ENCODE measurements at places on chromosomes 5 and 9.
A peak's percentile ranks its signal among the peaks of the same experiment; 100 is the strongest.

- no peak for DNase-seq
Measured at GRCh38 chr9:129280623-129281271, 102.7 kb upstream of the IER5L start.

- DNase-seq = no peak
Measured at GRCh38 chr5:151461312-151461711, 13.9 kb downstream of the SLC36A1 start.

DNA sequence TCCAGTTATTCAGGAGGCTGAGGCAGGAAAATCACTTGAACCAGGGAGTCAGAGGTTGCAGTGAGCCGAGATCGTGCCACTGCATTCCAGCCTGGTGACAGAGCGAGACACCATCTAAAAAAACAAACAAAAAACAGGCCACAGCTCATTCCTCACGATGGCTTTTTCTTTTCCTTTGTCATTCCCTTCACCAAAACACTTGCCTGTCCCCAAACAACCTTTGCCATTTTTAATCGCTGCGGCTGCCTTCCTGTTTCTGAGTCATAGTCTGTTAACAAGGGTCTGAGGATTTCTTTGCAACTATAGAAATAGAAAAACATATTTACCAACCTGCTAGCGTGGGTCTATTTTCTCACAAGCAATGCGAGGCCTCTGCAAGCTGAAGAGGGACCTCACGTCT lies 123.0 kb upstream of the FSTL4 start:
- DNase-seq = no peak

- no peak for DNase-seq
Measured at GRCh38 chr5:58545912-58546311, 37.0 kb upstream of the RAB3C start.

DNA sequence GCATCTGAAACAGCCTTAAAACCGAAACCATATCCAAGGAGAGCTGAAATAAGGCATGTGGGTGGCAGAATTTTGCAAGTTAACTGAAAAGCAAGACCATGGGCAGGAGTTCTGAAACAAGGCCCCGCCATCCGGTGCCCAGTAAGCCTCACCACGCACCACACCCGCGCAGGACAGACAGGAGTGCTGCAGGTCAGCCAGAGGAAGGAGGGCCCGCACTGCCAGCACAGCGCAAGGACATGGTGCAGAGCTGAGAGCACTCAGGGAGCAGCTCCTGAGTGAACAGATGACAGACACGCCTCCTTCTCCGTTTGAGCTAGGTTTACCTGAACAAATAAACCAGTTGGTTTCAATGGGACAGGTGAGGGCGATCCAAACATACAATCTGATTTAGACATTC lies 16.5 kb upstream of the ISCA1 start:
- DNase-seq = no peak

- DNase-seq = no peak
Measured at GRCh38 chr9:94577571-94577970, 16.1 kb downstream of the FBP2 start.

- no peak for DNase-seq
Measured at GRCh38 chr5:82861701-82862100, 215.5 kb downstream of the TMEM167A start.

GRCh38 chr5:111532886-111533582 lies 20.7 kb upstream of the STARD4 start:
- DNase-seq = no peak

DNA sequence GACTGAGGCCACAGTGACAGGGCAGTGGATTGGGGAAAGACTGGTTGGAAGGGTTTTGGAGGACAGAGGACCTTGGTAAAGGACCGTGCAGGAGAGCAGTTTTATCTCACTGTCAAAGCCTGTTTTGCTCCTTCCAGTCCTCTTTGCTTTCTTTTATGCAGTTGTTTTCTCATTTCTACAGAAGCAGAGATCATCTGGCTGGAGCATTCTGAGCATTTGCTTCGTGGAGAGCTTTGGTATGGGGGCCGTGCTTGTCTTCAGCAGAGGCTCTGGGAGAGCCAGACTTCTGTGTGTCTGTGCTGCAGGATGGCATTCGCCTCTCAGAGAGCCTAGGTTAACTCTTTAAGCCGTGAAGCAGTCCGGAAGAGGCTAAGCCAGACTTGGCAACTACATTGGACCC lies 171.8 kb upstream of the TUT7 start:
- DNase-seq = no peak

- DNase-seq = no peak
Measured at GRCh38 chr5:9421884-9422283, 124.0 kb downstream of the SEMA5A start.

GRCh38 chr9:125409637-125410521 lies 148.3 kb downstream of the GAPVD1 start:
- no peak for DNase-seq

GRCh38 chr9:5951686-5952211 lies 61.1 kb downstream of the MLANA start:
- no peak for DNase-seq

GRCh38 chr5:149497357-149497756 lies 53.9 kb downstream of the CSNK1A1 start:
- DNase-seq = no peak

- DNase-seq = peak; percentile 48
Measured at GRCh38 chr9:136204838-136205706, at the start of gene LHX3. TSS of gene LHX3 (minus strand) at chr9:136205128. CDS start at chr9:136205012, 116 bp downstream.

DNA sequence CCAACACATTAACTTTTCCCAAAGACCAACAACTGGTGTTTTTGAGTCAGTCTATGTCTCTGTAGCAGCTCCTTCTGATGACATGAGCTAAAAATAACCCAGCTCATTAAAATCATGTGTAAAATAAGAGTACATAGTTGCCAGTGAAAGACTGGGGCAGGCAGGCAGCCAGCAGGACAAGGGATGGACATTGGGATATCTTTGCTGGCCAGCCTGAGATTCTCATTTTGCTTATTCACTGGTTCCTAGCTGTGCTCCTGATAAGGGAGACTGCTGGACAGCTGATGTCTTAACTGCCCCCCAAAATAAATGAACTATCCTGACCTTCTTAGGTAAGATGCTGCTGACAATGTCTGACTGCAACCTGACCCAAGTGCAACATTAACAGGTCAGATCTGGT lies 33.9 kb downstream of the EPB41L4B start:
- DNase-seq = no peak

GRCh38 chr5:124410539-124411488 lies 335.6 kb downstream of the ZNF608 start:
- DNase-seq = no peak

DNA sequence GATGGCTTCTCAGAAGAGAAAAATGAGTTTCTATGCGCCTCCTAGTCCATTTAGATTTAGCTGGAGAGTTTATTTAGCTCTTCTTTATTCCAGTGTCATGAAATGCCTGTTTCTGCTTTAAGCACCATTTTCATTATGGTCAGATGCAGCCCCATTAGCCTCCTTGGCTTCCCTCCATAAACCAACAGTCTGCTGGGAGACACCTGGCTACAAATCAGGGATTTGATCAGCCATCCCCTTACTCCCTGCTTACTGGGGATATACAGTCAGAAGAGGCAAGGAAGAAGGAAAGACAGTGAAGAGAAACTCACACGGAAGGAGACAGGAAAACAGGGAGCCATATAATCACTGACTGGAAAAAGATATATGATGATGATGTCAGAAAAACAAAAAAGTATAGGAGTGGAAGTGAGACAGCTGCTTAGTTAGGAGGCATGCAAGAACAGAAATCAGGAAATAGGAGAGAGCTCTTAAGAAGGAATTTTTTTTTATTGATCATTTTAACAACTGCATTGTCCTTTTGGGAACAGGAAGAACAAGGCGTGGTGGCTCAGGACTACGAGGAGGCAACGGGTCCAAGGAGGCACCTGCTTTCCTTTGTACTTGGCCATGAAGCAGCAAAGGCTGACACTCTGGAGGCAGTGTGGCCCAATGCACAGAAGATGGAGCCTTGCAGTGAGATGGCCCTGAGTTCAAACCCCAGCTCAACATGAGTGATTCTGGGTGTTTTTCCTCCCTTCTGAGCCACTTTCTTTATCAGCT lies 56.1 kb downstream of the MED27 start:
- no peak for DNase-seq

- DNase-seq = no peak
Measured at GRCh38 chr9:110153431-110153830, 54.5 kb downstream of the C9orf152 start.

GRCh38 chr9:111427186-111427585 lies 57.0 kb downstream of the ECPAS start:
- no peak for DNase-seq

DNA sequence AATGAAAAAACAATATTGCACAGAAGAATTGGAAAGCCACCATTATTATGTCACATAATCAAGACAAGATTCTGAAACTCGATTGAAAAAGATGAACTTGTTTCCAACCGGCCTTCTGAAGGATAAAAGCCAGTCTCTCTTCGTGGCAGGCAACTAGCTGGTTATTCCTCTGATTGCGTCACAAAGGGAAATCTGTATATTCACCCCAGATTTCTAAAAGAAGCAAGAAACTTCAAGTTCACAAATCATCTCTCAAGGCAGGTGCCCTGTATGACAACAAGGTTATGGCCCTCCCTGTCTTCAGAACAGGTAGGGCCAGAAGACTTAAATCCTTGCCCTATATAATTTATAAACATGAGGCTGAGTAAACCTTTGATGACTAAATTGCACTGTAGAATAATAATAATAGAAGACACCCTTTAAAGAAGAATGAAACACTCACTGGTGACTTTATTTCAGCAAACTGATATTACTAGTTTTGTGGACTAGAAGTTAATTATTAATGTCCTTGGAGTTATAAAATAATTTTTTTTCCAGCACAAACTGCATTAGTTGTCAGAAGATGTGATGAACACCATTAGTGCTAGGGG lies 2.9 kb upstream of the KLF4 start:
- DNase-seq = no peak

DNA sequence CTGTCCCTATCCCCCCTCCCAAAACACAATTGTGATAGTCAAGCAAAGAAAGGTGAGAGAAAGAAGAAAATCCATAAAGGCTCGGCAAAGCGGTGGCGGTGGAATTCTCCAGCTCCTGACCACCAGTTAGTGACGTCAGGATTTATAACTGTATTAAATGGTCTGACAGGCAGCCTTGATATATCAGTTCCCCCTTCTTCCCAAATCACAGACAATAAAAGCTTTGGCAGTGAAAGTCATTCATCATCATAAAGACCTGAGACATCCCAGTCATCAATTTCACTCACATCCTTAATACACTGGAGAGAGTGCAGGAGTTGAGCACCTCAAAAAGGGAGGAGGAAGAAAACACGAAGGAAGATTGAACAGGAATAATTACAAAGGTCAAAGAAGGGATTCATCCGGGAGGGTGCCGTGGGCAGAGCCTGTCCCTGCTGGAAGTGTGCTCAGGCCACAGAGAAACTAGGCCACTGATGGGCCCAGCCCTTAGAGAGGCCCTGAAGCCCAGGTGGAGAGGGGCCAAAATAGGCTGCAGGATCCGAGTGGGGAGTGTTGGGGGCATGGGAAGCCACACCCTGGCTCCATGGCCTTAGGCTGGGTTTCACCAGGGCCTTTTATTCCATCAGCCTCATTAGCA lies 131.9 kb downstream of the PAX5 start:
- no peak for DNase-seq

DNA sequence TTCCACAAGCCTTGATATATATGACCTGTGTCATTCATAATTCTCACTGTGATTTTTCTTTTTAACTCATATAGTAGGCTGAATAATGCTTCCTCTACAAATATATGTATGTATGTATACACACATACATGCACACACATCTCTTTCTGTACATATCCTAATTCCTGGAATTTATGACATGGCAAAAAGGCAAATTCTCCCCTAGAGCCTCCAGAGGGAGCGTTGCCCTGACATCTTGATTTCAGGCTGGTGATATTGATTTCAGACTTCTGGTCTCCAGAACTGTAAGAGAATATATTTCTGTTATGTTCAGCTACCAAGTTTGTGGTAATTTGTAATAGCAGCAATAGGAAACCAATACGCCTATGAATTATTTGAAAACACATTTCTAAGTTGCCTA lies 166.6 kb upstream of the GAS1 start:
- DNase-seq = no peak

GRCh38 chr5:109865637-109866036 lies 175.9 kb downstream of the MAN2A1 start:
- no peak for DNase-seq

- no peak for DNase-seq
Measured at GRCh38 chr5:146599261-146599660, 83.3 kb upstream of the GPR151 start.

GRCh38 chr9:85428230-85428629 lies 313.5 kb downstream of the AGTPBP1 start:
- no peak for DNase-seq

DNA sequence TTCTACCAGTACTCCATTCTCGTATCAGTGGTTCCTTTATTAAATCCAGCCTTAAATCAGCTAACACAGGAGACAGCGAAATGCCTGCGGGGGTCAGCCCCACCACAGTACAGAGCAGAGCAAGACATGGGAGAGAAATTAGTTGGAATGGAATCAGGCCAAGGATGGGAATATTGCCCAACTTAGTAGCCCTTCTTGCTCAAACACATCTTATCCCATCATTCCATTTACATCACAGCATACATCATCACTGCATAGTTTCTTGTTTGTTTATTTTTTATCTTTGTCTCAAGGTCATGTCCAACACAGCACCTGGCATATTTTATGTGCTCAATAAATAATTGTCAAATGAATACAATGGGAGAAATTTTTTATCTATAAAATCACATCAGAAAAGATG lies 34.3 kb upstream of the DAB2 start:
- no peak for DNase-seq

DNA sequence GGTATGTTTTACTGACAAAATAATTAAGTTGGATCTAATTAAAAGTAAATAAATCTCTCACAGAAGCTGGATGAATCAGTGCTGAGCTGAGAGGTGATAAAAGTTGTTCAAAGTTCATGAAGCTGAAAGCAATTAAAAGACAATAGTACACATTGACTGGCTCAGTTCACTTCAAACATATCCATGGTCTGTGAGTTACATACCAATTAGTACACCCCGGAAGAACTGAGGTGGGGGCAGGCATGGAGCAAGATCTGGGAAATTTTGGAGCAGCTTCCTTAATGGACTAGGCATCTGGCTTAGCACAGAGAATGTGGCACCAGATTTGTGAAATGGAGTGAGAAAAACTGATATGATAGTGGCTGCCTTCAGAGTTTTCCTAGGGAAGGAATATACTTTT lies 152.7 kb downstream of the ATP10B start:
- DNase-seq = no peak

GRCh38 chr5:148561801-148562311 lies 92.5 kb downstream of the HTR4 start:
- DNase-seq = no peak

- DNase-seq = no peak
Measured at GRCh38 chr9:107730666-107731065, 241.1 kb upstream of the KLF4 start.

- no peak for DNase-seq
Measured at GRCh38 chr5:120405923-120406322, 58.2 kb upstream of the PRR16 start.

- no peak for DNase-seq
Measured at GRCh38 chr9:19380826-19381075, 715 bp upstream of the RPS6 start.
